ENCODE measurements at places on chromosomes 1 and 21.

GRCh38 chr1:160664573-160665051 lies 17.8 kb upstream of the SLAMF1 start:
- DNase-seq, result peak; percentile 27

- no peak for DNase-seq
Observed at GRCh38 chr1:66834926-66835325, 33.9 kb upstream of the INSL5 start.

DNA sequence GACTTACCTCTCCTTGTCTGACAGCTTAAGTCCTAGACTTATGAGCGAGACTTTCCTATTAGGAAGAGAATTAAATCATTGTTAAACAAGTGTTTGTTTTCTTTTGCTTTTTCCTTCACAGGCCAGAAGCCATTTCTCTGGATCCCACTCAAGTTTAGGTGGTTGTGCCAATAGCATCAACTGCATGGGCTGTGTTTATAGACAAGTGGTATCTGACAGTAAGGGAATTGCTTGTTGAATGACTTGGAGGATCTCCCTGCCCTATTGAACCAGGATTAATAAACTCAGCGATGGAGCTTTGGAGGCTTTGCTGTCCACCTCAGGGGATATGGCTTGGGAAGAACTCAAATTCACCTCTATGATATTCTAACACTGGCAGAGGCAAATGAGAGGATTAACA lies 43.7 kb downstream of the UTP25 start:
- no peak for DNase-seq

- DNase-seq, result no peak
Observed at GRCh38 chr1:24157918-24158481, 15.1 kb upstream of the IL22RA1 start.

- no peak for DNase-seq
Observed at GRCh38 chr1:174957829-174958228, 41.9 kb upstream of the CACYBP start.

DNA sequence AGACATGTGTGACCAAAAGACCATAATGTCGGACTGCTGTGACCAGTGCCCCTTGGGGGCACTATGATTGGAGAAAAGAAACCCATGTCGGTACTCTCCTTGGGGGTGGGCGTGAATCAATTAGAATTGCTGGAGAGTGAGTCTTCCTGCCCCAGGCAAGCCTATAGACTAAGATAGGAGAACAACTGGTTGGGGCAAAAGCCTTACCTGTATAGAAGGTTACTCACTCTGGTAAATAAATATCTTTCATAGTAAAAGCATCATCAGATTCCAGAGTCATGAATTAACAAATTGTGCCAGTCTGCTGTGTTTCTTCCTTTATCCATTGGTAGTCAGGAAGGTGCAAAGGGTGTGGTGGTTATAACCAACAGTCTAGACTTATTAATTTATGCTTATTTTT lies 2.9 kb upstream of the PTGFRN start:
- DNase-seq, result no peak

GRCh38 chr1:30213936-30214335 lies 509.4 kb downstream of the MATN1 start:
- DNase-seq, result no peak

- DNase-seq, result no peak
Observed at GRCh38 chr1:17893891-17894631, 138.9 kb downstream of the ACTL8 start.
